ENCODE measurements at places on chromosomes 5 and 9.

DNA sequence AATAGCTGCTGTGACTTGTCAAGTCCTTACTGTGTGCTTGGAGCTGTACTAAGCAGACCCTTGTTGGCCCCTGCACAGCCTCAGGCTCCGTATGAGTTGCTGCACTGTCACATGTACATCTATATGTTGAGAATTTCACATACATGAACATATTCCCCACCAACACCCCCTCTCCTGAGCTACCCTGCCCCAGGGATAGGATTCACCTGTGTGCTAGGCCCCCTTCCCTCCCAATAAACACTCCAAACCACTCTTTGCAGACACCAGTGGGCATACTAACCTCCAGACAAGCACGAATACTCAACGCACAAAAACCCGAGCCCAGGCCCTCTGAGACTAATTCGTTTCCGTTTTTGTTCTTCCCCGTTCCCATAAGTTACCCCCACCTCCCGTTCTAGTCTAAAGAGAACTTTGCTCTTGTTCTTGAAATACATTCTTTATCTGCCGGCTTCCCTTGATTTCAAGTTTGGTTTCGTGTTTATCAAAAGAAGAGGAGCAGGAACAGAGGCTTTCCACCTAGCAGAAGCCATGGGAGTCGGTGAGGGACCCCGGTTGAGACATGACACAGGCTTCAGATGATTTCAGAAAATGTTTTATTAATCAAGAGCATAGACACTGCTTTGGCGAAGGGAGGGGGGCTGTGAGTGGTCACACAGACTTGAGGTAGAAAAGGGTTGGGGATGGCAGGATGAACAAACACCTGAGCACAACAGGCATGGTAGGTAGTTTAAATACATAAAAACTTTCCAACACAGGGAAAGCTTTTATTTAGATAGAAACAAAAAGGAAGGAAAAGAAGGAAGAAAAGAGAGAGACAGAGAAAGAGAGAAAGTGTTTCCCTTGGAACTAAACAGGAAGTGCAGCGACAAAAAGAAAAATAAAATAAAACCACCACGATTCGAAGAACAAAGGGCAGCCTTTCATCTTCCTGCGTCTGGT is 3.4 kb downstream of the HAND1 start:
- DNase-seq, result no peak

DNA sequence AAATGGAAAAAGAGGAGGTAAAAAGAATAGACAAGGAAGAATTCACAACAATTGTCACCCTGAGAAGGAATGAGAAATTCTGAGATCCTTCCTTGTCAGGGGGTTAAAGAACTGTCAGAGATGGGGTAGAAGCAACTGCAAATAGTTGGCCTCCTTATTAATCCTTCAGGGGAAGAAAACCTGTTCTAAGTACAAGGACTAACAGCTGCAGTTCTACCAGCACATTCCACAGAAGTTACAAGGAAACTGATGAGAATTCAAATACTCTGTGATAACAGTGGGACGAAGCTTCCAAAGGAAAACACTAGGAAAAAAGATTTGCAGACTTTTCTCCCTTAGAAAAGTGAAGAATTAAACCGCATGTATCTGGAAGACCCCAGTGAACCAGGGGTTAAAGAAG is 93.7 kb downstream of the OR2K2 start:
- DNase-seq, result no peak

DNA sequence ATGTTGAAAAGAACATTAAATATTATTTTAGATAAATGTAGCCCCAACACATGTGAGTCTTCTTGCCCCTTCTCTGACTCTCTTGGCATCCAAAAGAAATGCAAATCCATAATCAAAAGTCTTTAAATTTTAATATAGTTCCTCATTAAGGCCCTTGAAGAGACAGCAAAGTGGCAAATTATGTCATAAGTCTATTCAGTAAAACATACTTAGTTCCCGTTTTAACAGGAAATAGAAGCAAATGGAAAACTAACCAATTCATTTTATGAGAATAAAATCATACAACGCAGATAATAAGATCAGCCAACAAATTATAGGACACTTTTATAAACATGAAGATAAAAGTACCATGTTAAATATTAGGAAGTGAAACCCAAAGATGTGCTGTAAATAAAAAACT is 20.1 kb upstream of the IFNB1 start:
- peak; percentile 65 for DNase-seq

- DNase-seq, result no peak
Observed at GRCh38 chr5:160342413-160342941, 27.9 kb downstream of the C1QTNF2 start.

GRCh38 chr5:78886341-78887230 is 98.5 kb downstream of the ARSB start:
- DNase-seq, result no peak

- DNase-seq, result peak; percentile 43
Observed at GRCh38 chr9:133955821-133956411, 36.2 kb downstream of the VAV2 start.

DNA sequence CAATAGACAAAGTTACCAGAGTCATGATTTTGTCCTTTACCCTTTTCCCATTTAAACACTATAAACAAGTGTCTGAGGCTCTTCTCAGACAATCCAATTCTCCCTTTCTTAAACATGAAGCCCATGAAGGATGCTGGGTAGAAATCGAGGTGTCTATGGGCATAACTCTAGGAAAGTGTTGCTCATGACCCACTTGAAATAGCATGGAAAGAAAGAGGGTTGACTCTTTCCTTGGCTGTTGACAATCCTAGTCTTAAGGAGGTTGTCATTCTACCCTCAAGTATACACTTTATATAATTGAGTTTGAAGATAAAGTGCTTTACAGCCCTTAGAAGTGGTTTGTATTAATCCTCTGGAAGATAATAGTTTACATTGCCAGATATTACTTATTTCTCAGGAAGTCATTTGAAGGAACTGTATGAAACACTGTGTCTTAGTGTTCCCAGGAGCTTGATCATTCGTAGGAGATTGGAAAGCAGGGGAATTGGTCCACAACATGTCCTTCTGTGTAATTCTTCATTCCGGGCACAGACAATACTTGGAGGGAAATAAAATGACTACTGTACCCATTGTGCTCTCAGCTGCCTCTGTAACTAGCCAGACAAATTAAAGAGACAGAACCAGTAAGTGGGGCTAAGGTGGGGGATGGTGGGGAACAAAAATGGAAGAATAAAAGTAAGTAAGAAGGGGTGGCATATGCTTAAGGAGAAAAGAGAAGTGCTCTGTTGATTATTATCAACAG is 1078.3 kb upstream of the DMAC1 start:
- DNase-seq, result no peak

- no peak for DNase-seq
Observed at GRCh38 chr5:34620185-34620584, 35.9 kb upstream of the RAI14 start.

- DNase-seq, result no peak
Observed at GRCh38 chr5:10699281-10699874, 61.7 kb downstream of the DAP start.

GRCh38 chr5:92944337-92944736 is 636.7 kb downstream of the NR2F1-AS1 start:
- no peak for DNase-seq

DNA sequence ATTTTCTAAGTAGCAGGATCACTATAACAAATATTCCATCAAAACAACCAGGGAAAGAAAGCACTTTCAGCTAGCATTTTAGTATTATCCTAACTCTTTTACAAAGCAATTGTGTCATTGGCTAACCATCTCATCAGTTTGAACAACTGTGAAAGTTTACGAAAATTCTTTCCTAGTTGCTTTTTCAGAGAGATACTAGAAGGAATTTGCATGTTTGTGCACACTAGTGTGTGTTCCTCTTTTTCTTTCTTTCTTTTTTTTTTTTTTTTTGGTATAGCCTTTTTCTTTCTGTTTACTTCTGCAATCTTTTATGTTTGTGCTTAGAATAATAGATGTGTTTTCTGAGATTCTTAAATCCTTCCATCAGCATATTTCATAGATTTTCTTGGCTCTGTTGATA is 124.7 kb upstream of the SEMA6A start:
- DNase-seq, result no peak

DNA sequence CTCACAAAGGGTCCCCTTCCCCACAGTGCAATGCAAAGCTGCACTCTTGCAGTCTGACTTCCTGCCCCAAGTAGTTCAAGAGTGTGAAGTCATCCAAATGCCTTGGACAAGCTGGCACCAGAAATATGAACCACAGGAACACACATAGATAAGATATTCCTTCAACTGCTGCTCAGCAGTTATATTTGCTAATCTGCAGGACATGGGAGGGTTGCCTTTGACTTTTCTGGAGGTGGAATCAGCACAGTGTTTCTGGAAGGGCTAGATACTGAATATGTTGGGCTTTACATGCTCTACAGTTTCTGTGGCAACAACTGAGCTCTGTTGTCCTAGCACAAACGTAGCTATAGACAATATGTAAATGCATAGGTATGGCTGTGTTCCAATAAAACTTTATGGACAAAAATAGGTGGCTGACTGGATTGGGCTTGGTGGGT is 96.7 kb upstream of the PCA3 start:
- no peak for DNase-seq

DNA sequence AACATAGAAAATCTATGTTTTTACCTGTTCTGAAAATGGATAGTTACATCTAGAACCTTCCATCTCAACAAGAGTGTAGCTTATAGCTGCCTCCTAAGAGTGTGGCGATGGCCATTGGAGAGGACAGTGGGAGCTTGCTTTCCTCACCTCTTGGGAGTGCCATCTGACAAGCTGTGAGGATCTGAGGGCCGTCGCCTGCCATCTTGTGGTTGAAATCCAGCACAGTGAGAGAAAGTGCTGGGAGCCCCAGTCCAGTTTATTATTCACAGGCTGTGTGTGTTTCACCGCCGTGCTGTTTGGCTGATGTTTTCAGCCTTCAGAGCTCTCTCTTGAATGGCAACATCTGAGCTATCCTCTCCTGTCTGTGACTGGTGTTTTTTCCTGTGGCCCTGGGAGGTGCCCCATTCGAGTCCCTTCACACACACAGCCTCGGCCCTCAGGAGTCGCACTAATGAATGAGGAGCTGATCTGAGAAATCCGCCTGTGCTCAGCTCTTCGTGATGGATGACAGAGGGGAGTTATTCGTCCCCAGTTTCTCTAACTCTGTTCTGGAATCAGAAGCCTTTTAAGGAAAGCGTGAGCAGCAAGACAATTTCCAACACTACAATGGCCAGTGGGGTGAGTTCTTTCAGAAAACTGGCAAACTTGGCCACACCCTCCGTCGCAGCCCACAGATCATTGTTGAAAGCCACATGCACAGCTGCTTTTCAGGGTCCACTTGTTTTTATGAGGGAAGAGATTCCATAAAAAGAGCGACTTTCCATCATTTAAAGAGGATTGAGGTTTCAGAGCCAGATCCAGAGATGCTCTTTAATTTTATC is 170.3 kb downstream of the PDZD2 start:
- no peak for DNase-seq

GRCh38 chr9:109640580-109641371 is 139.2 kb upstream of the PALM2AKAP2 start:
- DNase-seq, result no peak

GRCh38 chr5:131769961-131770360 is 26.9 kb downstream of the FNIP1 start:
- DNase-seq, result no peak

DNA sequence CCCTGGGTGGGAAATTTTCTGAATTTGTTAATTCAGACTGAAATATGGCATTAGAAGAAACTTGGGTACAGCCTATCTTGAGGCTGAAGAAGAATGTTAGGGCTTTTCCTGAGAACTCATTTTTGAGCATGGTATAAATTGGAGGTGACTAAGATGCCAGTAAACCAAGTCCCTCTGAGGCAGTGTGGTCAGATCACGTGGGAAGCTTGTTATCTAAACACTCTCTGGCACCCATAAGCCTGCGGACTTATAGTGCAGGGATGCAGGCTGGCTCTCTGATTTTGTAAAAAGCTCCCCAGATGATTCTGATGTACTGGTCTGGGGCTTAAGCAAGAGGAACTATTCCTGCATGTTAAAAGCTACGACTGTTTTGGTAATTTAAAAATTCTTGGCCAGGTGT is 34.3 kb downstream of the MTMR12 start:
- DNase-seq, result no peak

Data from GF-D8 (cell line).